ENCODE measurements at places on chromosomes 1 and 21.

DNA sequence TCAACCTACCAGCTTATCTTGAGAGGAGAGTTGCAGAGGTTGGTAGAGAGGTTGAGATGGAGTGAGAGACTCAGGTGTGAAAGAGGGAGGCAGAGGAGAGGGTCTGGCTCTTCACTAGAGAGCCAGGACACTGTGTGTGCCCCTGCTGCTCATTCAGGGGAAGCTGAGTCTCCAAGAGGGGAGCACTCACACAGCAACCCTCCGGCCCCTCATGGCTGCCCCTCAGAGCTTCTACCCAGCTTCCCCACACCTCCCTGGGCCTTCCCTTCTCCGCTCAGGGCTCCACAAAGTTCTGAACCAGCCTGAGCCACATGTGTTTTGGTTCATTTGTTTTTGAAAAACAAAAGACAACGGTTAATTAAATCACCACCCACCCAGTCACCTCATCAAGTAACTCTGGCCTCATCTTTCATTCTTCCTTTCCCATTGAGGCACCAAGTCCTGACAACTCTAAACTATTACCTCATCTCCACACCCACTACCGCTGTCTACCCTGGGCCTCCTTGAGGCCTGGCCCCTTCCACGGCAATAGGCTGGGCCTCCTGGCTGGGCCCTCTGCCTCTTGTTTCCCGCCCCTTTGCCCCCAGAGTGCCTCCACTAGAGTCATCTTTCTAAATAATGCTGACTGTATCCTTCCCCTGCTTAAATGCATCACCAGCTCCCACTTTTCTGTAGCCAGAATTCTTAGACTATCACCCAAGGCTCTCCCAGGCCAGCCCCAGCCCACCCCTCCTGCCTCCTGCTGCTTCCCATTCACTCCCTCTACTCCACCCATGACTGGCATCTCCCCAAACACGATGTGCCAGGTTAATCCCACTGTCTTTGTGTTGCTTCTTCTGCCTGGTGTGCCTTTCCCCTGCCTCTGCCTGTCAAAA, 33.0 kb downstream of the TNNT2 start:
- DNase-seq = no peak

DNA sequence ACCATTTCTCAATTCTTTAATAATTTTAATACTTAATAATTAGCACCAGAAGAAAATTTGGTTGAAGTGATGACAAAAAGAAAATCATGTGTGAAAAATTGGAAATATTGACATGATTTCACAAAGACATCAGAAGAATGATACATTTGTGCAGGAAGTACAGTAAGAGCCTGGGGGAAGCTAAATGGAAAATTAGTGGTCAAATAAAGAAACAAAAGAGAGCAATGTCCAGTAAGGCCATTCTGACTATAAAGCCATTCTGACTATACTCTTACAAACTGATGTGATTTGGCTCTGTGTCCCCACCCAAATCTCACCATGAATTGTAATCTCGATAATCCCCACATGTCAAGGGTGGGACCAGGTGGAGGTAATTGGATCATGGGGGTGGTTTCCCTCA, 48.6 kb upstream of the KCNE1 start:
- DNase-seq = no peak

GRCh38 chr1:172638885-172639831, 19.7 kb upstream of the FASLG start:
- no peak for DNase-seq

- no peak for DNase-seq
These were observed 245.6 kb upstream of the ADAMTS5 start for GRCh38 chr21:27212441-27212840.

DNA sequence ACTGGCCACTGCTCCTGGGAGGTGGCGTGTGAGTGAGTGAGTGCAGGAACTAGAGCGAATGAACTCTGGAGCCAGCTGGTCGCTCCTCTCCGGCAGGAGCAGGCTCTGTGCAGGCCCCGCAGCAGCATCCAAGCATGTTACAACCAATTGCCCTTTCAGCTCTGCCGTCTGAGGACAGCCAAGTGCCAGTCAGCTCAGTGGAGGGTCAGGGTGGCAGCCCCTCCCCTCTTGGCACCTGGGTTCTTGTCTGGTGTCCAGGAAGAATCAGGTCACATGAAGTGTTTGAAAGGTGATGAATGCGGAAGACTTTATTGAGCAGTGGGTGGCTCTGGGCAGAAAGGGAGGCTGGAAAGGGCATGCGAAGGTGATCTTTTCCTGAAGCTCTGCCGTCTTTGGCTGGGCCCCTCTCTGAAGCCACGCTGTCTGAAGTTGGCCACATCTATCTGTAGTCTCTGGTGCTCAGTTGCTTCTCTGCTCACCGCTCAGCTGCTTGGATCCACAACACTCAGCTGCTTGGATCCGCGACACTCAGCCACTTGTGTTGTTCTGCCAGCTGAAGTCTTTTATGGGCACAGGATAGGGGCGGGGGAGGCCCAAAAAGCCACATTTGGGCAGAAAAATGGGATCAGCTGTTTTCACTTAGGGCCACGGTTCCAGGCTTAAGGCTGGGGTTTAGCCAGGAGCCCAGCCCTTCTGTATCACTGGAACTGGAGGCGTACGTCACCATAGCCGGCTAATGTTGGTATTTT, 139.8 kb downstream of the ADSS2 start:
- no peak for DNase-seq

DNA sequence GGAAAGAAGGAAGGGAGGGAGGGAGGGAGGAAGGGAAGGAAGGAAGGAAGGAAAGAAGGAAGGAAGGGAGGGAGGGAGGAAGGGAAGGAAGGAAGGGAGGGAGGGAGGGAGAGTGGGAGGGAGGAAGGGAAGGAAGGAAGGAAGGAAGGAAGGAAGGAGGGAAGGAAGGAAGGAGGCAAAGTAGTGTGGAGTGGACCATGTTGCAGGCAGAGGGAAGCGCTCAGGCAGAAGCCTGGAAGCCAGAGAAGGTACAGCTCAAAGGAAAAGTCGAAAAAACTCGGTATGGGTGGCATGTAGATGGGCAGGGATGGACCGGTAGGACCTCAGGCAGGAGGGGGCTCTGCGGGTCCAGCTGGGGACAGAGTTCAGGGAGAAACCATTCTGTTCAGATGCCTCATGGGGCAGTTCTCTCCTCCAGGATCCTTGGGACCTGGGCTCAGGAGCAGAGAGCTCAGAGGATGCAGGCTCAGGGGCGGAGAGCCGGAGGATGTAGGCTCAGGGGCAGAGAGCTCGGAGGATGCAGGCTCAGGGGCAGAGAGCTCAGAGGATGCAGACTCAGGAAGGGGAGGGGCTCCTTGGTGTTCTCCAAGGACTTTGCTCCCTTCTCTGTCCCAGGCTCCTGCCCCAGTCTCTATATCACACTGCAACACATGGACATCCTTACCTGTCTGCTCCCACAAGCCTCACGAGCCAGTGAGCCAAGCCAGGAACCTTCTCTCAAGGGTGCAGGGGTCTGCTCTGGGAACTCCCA, 13.6 kb upstream of the PADI3 start:
- no peak for DNase-seq

GRCh38 chr1:151289080-151289935, 7.2 kb downstream of the ZNF687 start:
- DNase-seq = no peak

- no peak for DNase-seq
These were observed 17.0 kb downstream of the KCNAB2 start for GRCh38 chr1:6062670-6063069.

- no peak for DNase-seq
These were observed 206.5 kb downstream of the ZP4 start for GRCh38 chr1:237684236-237684635.

DNA sequence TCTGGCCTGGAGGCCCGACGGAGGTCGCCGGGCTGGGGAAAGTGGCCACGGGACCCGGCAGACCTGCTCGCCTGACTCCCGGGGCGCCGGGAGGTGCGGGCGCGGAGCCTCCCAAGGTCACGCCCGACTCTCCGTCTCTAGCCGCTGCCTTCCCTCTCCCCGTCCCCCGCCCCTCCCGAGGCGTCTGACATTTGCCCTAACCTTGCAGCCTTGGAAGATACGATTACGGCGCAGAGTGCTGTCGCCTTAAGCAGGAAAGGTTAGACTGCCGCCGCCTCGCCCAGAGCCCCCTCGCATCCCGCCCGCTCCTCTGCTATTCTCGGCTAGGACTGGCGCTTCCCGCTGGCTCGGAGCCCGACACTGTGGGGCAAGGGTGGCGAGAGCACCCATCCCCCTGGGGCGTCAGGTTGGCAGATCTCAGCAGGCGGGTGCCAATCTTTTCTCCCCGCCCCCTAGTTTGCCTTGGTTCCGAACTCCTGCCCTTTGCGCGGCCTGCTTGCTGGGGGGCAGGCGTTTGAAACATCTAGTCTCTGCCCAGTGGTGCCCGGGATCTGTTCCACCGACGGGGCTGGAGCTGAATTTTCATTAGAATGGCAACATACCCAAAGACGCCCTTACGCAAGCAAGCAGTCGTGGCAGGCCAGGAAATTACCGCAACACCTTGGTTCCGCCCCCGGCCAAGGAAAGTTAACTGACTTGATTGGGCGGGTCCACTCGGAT, 835 bp downstream of the PGM1 start:
- DNase-seq = peak; percentile 44

DNA sequence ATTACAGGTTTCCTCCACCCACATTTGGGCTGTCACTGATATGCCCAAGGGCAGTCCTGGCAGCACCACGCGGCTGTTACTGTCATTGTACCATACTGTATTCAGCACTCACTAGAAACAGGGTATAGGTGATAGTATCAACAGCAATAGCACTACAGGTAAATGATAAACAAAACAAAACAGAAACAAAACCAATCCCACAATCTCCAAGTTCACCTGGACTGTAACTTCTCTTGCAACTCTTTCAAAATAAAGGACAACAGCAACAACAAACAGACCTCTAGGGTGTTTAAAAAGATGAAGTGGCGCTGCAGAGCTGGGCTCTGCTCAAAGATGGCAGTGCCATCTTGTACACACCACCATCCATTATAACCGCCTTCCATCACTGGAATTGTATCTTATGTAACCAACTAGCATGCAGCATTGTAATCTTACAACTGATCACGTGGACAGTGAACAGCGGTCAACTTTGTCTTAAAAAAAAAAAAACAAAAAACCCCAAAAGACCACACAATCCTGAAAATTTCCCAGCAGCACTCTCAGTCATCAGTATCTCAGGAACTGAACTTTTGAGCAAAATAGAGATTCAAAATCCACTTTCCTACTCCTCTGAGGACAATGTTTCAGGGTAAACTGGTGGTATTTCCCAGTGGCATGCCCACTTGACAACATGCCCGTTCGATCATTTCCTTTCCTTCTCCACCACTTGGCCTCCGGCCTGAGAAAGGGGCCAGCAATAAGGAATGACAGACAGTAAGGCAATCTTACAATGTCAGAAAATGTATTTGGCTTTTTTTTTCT, 3.8 kb downstream of the IRF2BP2 start:
- DNase-seq = peak; percentile 77

DNA sequence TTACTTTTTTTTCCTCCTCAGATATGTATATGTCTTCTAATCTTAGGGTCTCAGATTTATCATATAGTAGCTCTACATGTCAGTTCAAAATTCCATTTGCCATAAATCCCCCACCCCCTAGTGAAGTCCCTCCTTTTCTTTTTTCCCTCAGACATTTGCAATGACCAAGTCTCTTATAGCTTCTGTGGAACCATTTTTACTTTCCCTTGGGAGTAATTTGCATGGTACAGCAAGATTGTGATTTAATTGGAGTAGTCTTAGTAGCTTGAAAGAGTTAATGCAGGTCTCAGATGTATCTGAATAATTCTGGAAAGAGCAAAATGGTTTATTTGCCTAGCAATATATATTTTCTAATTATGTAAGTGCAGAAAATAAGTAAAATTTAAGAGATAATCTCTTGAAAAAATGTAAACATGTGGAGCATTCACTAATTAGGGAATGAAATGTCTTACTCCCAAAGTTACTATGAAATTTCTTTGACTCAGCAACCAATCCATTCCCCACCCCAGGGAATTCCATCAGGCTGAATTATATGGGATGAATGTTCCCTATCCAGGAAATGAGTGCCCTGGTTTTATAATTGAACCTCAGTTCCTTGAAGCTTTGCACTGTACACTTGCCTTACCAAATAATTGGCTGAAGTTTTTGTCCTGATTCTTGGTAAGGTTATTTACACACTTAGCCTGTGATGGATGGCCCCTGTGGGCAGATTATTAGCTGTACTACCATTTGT, 267.0 kb downstream of the DNM3 start:
- no peak for DNase-seq

GRCh38 chr21:42905195-42905594, 12.1 kb downstream of the NDUFV3 start:
- no peak for DNase-seq

GRCh38 chr1:189269011-189269410, 1208.7 kb downstream of the BRINP3 start:
- DNase-seq = no peak

Data from cerebellar cortex (tissue), 1 donor.